ENCODE measurements at places on chromosomes 4 and X. TPM values are rescaled to one million over a fixed set of nuclear protein-coding genes. Genes with fewer than 3 reads are reported as not detected.
A peak's percentile ranks its signal among the peaks of the same experiment; 100 is the strongest.

Gene CXCL9
- total RNA-seq: not detected

Gene OTC
- total RNA-seq: not detected

Gene FAM47E
- 1.2 TPM for total RNA-seq

Gene MMRN1
- not detected for total RNA-seq

GRCh38 chr4:182711211-182711610, 206.0 kb downstream of the DCTD start:
- no peak for DNase-seq
- no peaks in the 10 kb centered on the region for H3K27me3 ChIP-seq
- peaks cover 32% of the 10 kb centered on the region for H3K36me3 ChIP-seq
- H3K4me1 ChIP-seq: peaks cover 29% of the 10 kb centered on the region

DNA sequence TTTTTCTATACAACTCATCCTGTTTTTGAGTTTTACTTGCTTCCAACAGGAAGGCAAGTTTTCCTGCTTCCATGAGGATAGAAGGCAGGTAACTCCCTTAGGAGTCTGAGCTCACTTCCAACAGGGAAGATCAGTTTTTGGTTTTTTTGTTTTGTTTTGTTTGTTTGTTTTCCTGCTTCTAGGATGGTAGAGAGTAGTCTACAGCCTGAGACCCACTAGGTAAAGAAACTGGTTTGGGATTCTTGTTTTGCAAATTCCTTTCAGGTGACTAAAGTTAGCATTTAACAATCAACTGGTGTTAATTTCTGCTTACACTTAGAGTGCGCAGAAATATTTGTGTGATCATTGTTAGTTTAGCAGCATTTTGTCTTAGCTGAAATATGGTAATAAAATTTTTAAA, 227.8 kb upstream of the TACR3 start:
- peaks cover 10% of the 10 kb centered on the region for H3K4me1 ChIP-seq
- DNase-seq: no peak
- peaks cover 1% of the 10 kb centered on the region for H3K36me3 ChIP-seq
- H3K4me3 ChIP-seq: no peak overlapping the region
- H3K27me3 ChIP-seq: no peaks in the 10 kb centered on the region

- no peak overlapping the region for H3K27ac ChIP-seq
- H3K4me1 ChIP-seq: peaks cover 19% of the 10 kb centered on the region
- H3K36me3 ChIP-seq: no peaks in the 10 kb centered on the region
Measured at GRCh38 chr4:70062000-70062399, 11.8 kb downstream of the HTN1 start.

DNA sequence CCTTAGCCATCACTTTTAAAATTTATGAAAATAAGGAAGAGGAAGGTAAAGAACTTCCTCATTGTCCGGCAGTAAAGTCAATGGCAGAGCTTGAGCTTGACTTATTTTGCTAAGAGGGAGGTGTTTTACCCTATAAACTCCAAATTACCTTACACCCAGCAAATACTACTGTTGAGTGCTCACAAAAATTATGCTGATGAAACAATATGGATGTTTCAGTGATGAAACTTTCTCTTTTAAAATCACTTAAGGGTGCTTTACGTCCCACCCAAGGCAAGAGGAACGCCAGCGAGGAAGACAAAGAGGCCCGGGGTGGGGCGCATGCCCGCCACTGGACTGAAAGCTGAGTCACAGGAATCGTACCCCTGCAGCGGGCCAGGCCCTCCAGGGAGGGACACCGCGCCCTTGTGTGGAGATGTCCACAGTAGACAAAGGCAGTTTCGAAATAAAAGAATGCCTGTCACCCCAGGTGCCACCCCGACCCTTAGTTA, 560 bp upstream of the TMSB4X start:
- no peak for DNase-seq
- H3K27ac ChIP-seq: peak overlapping the region; percentile 98
- peak overlapping the region; percentile 93 for H3K4me3 ChIP-seq
- peaks cover 35% of the 10 kb centered on the region for H3K4me1 ChIP-seq

GRCh38 chrX:68383540-68383939, 49.8 kb downstream of the OPHN1 start:
- no peaks in the 10 kb centered on the region for H3K27me3 ChIP-seq
- no peak overlapping the region for H3K27ac ChIP-seq
- peaks cover 7% of the 10 kb centered on the region for H3K36me3 ChIP-seq
- DNase-seq: no peak

GRCh38 chrX:119696251-119696890, 3.4 kb upstream of the SEPTIN6 start:
- H3K27me3 ChIP-seq: no peaks in the 10 kb centered on the region
- peaks cover 15% of the 10 kb centered on the region for H3K4me1 ChIP-seq
- no peak overlapping the region for H3K4me3 ChIP-seq
- H3K36me3 ChIP-seq: no peaks in the 10 kb centered on the region
- DNase-seq: no peak
